ENCODE measurements at places on chromosomes 3 and 15.
A peak's percentile ranks its signal among the peaks of the same experiment; 100 is the strongest.

DNA sequence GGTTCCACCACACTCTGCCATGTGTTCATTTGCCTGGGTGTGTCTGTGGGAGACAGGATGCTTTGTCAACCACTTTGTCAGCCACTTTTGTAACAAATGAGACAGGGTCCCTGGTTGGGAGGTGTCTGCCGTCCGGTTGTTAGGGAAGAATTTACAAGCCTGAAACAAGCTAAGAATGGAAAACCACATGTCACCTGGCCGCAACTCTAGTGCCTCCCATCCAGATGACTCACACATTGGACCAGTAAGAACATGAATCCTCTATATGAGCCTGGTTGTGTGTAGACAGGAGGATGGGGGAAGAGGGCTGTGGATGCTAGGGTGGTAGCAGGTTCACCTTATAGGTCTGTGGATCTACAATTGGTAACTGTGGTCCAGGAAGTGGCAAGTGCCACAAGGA, 335.3 kb downstream of the CLSTN2 start:
- DNase-seq = no peak

DNA sequence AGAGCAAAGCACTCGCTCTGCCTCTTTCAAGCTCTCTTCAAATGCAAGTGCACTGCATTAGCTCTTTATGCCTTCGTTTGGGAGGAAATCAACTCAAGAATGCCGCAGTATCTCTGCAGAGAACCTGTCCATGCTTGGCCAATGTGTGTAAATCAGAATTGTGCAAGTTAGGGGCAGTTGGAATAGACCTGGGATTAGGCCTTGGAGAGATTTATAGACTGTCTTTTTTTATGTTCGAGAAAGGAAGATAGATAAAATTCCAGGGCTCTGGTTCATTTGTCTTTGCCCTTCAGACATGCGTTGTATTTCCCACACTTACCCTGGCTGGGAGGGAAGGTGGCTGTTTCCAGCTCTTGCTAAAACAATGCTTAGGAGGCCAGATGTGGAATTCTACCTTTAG, 163.7 kb downstream of the MOBP start:
- no peak for DNase-seq

GRCh38 chr3:65729555-65729954, 309.2 kb downstream of the MAGI1 start:
- peak; percentile 87 for DNase-seq

DNA sequence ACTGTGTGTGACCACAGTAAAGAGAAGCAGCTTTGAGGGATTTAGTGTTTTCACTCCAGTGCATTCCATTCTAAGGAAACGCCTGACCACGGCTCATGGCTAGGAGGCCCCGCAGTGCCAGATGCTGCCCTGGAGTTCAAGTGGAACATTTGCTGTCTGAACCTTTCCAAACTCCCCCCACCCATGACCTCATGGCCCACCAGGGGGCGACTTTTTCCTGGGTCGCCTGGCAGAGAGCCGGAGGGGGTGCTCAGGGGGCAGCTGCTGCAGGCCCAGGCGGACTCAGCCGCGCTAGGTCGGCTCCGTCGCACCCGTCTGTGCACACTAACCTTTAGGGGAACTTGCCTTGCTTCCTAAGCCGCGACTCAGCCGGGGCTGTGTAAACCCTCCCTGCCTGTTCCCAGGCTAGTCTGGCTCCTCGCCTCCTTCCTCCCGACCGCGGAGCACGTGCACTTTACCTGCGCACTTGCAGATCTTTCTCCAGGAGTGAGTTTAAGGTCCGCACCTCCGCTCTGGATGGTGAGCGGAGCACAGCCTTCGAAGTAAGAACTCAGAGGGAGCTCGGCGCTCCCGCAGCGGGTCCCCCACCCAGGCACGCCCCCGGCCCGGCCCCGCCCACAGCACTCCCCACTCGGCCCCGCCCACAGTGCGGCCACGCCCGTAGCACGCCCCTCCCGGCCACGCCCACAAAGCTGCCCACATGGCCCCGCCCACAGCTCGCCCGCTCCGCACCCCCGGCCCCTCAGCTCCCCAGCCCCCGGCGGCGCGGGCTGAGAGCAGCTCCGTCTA, at the start of gene OCA2:
Gene OCA2, minus strand, starts transcription at position 550 of the 789 bp plus-strand sequence. CDS start 17,441 bp downstream, outside the sequence.
- DNase-seq = peak; percentile 50

GRCh38 chr15:95287720-95288103, 1042.8 kb upstream of the NR2F2 start:
- peak; percentile 38 for DNase-seq

- DNase-seq = no peak
Observed at GRCh38 chr15:101273534-101273933, 3.8 kb downstream of the SELENOS start.

DNA sequence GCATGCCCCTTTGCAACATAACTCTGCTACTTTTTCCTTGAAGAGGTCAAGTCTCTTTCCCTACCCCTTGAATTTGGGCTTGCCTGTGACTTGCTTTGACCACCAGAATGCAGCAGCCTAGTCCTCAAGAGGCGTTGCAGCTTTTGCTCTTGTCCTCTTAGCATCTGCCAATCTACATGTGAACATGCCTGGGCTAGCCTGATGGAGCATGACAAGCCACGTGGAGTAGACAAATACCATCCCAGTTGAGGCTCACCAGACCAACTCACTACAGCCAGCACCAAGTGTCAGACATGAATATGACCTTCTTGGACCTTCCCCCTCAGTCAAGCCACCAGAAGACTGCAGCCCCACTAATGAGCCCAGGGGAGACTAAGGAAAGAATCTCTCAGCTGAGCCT, 32.9 kb downstream of the AMOTL2 start:
- no peak for DNase-seq

DNA sequence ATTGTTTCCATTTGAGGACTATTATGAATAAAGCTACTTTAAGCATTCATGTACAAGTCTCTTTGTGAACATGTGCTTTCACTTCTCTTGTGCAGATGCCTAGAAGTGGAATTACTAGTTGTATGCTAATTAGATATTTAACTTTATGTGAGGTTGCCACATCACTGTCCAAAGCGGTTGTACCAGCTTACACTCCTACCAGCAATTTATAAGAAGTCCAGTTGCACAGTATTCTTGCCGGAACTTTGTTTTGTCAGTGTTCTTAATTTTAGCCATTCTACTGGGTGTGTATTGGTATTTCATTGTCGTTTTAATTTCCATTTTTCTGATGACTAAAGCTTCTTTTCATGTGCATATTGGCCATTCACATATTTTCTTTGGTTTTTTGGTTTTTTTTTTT, 29.1 kb downstream of the SEMA3G start:
- DNase-seq = no peak

DNA sequence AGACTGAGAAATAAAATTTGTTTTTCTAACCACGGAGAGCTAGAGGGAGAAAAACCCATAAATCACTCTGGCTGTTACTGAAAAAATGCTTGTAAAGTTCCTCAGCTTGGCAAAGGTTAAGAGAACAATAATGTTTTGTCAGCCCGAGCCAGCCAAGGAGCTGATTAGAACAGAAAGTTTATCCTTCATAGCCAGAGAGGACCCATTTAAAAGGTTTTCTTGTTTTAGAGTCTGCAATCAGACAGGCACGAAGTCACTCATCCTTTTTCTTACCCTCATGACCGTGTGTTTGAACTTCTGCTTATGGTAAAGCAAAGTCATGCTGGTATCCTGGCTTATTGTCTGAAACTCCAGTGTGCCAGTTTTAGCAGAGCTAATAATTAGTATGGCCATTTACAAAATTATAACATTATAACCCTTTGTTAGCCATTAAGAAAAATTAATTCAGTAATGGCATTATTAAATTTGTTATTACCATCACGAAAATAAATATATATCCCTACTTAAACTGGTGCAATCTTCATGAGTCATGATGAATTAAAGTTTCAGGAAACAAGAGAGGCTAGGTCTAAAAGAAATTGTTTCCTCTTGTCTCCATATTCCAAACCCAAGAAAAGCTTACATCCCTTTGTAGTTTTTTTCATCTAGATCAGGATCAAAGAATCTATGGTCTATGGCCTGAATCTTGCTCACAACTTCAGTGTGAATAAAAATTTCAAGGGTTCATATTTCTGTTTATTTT, 13.5 kb upstream of the STXBP5L start:
- DNase-seq = peak; percentile 75

DNA sequence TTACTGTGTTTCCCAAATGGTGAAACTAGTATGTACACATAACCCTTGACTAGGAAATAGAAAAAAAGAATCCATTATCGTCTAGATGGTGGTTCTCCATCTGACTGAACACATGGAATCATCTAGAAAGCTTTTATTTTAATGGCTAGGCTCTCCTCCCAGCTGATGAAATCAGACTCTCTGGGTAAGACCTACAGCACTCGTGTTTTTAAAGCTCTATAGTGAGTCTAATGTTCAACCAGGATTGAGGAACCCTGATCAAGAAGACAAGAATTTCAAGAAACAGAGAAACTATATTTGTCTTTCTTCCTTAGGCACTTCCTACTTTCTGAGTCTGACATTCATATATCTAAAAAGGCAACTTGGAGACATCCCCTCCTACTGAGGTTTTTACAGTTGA, 118.8 kb downstream of the TMCO5A start:
- DNase-seq = no peak

DNA sequence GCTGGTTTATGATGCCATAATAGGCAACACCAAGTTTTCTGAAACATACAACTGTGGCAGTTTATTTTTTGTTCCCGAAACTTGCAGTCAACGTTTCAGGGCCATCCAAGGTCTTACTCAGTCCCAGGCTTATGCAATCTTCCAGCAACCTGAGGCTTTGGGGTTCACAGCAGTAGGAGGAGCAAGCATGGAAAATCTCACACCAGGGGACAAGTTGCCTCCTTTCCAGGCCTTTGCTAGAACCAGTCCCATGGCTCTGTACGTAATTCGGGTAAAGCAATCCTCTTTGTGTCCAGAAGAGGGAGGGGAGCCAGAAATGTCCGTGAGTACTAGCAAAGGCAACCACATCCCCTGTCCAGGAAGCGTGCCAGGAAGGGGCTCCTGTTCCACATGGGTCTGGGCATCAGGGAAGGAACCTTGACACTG, 4.7 kb upstream of the FAM240A start:
- no peak for DNase-seq

DNA sequence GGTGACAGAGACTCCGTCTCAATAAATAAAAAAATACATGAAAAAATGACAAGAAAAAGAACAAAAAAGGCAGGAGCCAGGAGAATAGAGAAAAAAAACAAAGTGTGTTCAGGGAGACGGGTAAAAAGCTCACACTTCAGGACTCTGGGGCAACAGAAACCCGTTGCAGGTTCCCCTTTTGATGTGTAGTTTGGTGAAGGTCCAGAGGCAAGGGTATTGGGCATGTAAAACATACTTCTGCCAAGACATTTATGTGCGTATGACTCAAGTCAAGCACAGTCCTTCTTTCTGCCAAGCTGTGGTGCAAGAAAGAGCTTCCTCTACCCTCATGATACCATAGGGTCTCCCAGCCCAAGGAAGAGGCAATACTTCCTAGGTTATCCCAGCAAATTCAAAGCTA, 33.4 kb upstream of the STRIT1 start:
- DNase-seq = no peak

DNA sequence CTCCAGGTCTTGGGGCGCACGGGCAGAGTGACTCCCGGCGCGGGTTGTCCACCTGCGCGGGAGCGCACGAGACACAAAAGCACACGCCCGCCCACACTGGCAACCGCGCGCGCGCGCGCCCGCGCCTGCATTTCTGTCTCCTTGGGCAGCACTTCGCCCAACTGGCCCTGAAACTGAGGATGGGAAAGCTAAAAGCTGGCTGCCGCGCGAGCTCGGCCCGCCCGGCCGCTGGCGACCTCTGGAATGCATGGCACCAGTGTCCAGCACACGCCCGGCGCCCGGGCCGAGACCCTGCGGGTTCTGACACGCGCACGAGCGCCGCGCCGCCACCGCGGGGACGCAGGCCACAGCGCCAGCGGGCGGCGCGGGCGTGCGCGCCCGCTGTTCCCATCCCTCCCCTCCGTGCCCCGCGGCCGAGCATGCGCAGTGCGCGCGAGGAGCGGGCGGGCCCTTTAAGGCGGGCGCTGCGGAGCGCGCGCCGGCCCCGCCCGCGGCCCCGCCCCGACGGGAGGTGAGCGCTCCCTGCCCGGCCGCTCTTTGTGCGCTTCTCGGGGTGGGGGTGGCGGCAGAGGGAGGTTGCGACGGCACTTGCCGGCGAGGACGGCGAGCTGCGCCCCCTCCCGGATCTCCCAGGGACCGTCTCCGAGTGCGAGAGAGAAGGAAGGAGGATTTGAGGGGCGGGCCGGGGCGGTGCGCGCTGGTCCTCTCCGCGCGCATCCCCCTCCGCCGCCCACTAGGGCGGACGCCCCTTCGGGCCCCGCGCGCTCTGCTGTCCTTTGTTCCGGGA, 1.0 kb upstream of the MEX3B start:
- DNase-seq = peak; percentile 87

GRCh38 chr3:171348121-171348520, 112.1 kb downstream of the TNIK start:
- DNase-seq = peak; percentile 71

DNA sequence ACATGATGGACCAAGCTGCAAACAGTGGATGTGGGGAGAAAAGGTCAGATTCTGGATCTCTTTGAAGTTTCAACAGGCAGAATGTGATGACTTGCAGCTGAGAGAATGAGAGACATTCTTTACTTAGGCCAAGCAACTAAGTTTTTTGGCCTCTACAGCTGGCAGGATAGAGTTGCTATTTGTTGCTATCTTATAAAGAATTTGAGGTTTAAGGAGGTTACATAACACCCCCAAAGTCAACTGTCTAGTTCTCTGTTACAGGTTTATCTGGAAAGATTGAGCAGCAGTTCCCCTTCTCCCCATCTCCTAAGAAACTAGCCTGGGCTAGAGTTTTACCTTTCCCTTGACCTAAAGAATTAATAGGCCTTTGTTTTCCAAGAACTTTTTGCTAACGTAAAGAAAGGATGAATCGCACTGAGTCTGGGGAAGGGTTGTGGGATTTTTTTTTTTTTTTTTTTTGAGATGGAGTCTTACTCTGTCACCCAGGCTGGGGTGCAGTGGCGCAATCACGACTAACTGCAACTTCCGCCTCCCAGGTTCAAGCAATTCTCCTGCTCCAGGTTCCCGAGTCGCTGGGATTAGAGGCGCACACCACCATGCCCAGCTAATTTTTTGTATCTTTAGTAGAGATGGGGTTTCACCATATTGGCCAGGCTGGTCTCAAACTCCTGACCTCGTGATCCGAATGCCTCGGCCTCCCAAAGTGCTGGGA, 26.6 kb upstream of the SLMAP start:
- peak; percentile 78 for DNase-seq
